GM13976 (cell line): ENCODE measurements at places on chromosomes 2 and 18.

GRCh38 chr2:207258263-207258991 lies 92.7 kb upstream of the KLF7 start:
- no peak for DNase-seq

GRCh38 chr2:54455563-54456361 lies at the start of gene SPTBN1:
Gene SPTBN1, plus strand, starts transcription at chr2:54456327. Its CDS starts 70,092 bp downstream, at chr2:54526419.
- DNase-seq, result peak; percentile 69

DNA sequence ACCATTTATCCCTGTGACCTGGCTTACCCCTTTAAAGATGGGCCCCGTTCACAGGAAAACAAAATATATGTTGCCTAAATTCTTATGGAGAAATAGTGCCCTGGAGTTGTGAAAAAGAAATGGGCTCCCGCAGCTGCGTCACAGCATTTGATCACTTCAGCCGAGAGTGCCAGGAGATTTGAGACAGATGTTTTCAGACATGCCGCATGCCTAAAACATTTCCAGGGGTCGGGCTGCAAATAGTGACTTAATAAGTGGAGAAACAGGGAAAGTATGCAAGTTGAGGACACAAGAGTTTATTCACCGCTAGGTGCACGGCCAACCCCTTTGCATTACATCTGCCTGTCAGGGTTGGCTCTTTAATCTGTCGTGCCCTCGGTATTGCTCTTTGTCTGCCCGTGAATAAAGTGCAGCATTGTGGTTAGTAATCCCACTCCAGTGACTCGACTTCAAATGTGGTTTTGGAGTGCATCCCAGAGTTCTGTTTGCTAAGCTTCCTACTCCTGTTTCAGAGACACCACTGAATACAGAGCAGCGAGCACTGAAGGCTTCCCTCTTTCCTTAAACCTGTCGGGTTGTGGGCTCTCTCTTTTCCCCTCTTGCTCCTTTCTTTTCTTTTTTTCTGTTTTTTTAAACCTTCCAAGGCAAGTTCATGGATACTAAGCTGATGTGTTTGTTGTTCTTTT lies 187.5 kb downstream of the LTBP1 start:
- no peak for DNase-seq

DNA sequence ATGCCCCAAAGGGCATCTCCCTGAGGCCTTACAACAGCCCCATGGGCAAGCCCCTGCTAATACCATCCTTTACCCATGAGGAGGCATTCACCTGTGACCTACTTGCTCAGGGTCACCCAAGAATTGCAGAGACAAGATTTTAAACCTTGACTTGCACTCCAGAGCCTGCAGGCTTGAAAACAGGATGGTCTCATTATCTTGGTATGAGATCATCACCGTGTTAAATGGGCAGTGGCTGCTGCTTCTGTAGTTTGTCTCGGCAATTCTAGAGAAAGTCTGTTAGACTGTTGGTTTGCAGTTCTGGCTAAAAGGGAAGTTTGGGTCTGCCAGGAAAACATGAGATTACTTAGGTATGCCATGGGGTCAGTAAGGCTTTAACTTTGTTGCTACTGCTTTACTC lies 698.9 kb downstream of the GALR1 start:
- no peak for DNase-seq

GRCh38 chr2:62597323-62597722 lies 91.3 kb upstream of the TMEM17 start:
- DNase-seq, result no peak

DNA sequence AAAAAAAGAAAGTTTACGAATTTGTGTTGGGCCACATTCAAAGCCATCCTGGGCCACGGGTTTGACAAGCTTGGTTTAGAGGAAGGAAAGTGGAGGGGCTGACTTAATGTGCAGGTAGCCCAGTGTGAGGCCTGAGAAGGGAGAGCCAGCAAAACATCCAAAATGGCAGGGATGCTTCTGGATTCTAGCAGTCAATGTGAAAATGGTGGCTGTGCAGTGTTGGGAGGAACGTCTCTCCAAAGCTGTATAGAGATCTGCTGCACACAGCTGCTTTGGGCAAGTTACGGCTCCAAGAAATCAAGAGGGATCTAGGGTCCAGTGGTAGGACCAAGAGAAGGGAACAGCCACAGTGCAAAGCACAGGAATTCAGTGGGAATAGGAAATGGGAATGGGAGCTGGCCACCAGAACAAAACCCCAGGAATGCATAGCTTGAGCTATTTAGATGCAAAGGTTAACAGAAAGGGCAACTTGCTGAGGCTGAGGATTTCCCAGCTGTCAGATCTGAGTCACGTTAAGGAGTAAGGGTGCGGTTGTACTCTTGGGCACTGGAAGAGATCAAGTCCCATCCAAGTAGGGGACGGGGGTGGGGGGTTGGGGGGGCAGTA lies 70.6 kb downstream of the B3GNT2 start:
- no peak for DNase-seq

GRCh38 chr2:150542172-150542571 lies 54.7 kb upstream of the RND3 start:
- no peak for DNase-seq

DNA sequence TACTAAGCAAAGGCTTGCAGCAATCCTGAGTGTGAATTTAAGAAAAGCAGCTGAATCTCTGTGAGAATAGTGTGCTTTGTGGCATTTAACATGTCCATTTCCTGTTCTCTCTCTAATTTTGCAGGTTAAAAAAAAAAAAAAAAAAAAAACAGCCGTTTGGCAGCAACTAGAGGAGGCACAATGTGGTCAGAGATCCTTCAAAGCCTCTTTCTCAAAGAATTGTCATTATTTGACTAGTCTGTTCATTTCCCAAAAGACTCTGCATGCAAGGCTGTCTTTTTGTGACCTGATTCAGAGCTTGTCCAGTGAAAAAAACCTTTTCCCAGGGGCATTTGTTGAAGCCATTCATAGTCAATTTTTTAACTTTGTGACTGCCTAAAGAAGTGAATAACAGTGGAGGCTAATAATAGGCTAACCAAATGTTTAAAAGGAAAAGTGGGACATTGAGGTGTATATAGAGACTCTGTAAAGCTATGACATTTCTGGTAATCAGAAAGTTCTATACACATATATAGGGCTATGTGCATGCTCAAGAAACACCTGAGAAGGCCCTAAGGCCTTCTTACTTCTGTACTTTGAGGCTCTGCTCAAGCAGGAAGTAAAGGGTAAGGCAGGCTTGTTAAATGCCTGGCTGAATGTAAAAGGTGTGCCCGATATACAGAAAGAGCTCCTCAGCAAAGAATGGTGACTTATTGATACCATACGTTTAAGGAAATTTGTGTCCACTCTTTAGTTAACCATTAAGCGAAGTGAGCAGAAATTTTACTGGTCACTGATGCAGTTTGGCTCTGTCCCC lies 289.6 kb upstream of the RAB6C start:
- no peak for DNase-seq

DNA sequence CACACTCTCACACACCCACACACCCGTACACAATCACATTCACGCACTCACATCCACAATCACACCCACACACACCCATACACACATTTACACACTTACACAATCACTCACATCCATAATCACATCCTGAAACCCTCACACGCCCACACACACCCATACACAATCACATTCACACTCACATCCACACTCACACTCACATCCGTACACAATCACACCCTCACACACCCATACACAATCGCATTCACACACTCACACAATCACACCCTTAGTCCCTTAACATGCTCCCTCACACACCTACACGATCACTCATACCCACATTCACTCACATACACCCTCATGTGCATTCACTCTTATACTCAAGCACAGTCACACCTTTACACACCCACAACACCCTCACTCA lies 105.8 kb downstream of the ITGB1BP1 start:
- no peak for DNase-seq

- DNase-seq, result no peak
Observed at GRCh38 chr18:3511980-3512379, 62.0 kb downstream of the TGIF1 start.

GRCh38 chr2:206086716-206087350 lies 859 bp upstream of the INO80D start:
- DNase-seq, result no peak

DNA sequence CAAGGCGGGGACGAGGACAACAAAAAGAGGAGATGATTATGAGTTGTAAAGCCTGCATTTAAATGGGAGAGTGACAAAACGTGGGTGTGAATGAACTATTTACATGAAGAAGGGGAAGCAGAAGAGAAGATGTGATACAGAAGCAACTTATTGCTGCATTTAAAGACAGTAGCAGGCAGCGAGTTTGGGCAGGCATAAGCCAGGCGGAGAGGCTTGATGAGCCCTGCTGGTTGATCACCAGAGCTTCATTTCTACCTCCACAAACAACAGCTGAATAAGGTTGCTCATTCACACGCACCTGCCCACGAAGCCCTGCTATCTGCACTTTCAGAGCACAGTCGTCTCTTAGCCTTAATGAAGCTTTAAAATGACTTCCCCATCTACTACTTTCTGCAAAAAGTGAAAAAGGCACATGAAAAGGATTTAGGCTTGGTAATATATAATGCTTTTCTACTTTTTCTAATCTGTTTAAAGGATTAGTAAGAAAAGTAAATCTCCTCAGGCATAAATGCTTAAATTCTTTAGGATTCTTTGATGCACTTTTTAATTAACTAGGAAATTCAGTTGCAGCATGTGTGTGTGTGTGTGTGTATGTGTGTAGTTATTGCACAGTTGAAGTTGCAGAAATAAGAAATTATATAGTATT lies 3.1 kb downstream of the SLC38A11 start:
- no peak for DNase-seq

DNA sequence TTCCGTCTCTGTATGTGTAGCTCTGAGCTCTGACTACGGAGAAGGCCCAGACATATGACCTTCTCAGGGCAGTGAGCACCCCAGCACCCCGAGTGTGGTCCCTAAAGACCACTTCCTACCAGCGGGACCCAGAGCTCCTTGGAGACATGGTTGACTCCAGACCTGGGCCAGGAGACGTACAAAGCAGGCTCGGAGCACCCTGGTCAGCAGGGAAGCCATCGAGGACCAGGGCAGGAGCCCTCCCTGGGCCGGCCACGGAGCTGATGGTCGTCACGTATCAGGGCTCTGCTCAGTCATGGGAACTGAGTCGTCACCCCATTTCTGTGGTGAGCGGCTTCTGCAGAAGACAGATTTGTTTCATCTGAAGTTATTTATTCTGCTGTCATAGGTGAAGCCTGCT lies 12.8 kb upstream of the NEU4 start:
- DNase-seq, result peak; percentile 22

GRCh38 chr18:58562999-58563667 lies 65.8 kb downstream of the ALPK2 start:
- DNase-seq, result peak; percentile 56

GRCh38 chr2:215059724-215060123 lies 78.7 kb downstream of the ABCA12 start:
- no peak for DNase-seq

DNA sequence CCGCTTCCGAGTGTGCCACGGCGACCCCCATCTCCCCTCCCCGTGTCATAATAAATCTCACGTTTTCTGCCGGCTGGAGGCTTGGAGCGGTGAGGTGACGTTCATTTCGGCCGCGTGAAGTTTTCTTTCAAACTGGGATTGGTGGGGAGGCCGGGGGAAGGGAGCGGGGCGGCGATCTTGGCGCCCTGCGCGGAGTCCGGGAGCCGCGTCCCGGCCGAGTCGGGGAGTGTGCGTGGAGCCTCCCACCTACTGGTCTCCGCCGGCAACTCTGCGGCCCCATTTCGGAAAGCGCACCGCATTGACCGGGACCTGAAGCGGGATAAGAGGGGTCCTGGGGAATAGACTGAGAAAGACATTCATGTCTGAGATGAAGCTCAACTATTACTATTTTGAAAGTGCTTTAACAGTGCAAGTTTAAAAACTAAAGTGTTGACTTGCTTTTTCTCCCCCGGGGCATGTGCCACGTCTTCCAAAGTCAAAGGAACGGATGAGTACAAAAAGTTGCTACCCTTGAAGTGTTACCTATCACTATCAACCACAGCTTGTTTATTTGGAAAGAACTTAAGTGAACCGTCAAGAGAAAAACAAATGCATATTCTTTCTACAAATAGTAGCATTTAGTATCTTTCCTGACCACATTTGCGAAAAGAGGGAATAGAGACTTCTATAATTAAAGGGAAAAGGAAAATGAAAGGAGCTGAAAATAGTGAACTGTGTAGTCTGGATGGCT lies 818 bp upstream of the IKZF2 start:
- DNase-seq, result no peak

- DNase-seq, result no peak
Observed at GRCh38 chr2:52897511-52898044, 870.0 kb upstream of the CHAC2 start.
